HS-5 (cell line): ENCODE measurements at places on chromosomes 4 and X.

GRCh38 chrX:125439194-125439849 is 119.7 kb downstream of the TEX13C start:
- no peak for DNase-seq

GRCh38 chr4:109465069-109465468 is 31.5 kb downstream of the SEC24B start:
- DNase-seq: no peak

GRCh38 chrX:46737041-46737440 is 21.9 kb downstream of the SLC9A7 start:
- DNase-seq: no peak

GRCh38 chr4:6574747-6575502 is at the start of gene MAN2B2:
MAN2B2 (plus strand) TSS chr4:6575189; CDS start chr4:6575211, 22 bp downstream.
- DNase-seq: peak; percentile 45

GRCh38 chr4:7070729-7071511 is 3.1 kb upstream of the GRPEL1 start:
- DNase-seq: no peak
